ENCODE measurements at places on chromosomes 4 and X. TPM values are rescaled to one million over a fixed set of nuclear protein-coding genes. Genes with fewer than 3 reads are reported as not detected.

The UNC5C gene
- total RNA-seq = not detected

DNA sequence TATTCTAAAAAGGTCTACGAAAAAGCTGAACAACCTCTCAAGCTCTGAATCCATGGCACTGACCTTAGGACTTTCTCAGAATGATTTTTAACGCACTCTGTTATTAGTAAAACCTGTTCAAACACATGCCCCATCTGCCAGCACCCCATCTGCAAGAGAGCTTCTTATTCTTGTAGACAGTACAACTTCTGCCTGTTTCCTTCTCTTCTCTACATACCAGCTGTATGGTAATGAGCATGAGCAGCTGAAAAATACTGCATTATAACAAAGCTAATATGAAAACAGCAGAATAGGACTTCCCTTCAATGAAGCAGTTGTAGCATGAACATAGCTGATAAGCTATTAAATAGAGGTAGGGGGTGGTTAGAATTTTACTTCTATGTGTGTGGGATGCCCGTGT lies 167.9 kb downstream of the FBXW7 start:
- no peak for DNase-seq

The FREM3 gene
- total RNA-seq = not detected

GRCh38 chrX:105375816-105376215 lies 155.3 kb upstream of the TEX13A start:
- no peak for DNase-seq

DNA sequence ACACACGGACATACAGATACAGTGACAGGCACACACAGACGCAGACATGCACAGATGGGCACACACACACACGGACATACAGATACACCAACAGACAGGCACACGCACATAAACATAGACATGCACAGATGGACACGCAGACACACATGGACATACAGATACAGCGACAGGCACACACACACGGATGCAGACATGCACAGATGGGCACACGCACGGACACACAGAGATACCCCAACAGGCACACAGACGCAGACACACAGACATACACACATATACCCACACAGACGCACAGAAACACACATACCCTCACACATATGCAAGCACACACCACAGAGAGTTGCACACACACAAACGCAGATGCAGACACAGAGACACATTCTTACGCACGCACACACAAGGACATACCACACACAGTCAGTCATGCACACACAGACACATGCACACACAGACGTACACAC lies 24.4 kb upstream of the SLC25A6 start:
- DNase-seq = no peak

- no peak for DNase-seq
Observed at GRCh38 chr4:26866203-26866602, 5.6 kb downstream of the STIM2 start.

The CDS1 gene
- total RNA-seq = 0.07 TPM
